ENCODE measurements at places on chromosomes 3 and 15.
A peak's percentile ranks its signal among the peaks of the same experiment; 100 is the strongest.

DNA sequence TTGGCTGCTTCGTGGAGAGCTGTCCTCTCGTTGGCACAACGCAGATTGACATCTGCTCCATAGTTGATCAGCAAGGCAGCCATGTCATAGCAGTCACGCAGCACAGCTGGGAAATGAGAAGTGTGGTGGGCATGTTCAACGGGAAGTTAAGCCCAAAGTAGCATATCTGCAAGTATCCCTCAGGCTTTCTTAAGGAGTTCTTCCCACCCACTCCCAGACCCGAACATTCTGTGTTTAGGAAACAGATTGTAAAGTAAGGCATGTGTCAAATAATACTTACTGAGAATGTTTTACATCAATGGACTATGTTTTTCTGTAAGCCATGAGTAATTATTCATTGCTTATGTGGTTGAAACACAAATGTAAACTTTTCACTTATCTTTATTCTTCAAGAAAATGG lies 9.2 kb downstream of the ASB14 start:
- no peak for DNase-seq

DNA sequence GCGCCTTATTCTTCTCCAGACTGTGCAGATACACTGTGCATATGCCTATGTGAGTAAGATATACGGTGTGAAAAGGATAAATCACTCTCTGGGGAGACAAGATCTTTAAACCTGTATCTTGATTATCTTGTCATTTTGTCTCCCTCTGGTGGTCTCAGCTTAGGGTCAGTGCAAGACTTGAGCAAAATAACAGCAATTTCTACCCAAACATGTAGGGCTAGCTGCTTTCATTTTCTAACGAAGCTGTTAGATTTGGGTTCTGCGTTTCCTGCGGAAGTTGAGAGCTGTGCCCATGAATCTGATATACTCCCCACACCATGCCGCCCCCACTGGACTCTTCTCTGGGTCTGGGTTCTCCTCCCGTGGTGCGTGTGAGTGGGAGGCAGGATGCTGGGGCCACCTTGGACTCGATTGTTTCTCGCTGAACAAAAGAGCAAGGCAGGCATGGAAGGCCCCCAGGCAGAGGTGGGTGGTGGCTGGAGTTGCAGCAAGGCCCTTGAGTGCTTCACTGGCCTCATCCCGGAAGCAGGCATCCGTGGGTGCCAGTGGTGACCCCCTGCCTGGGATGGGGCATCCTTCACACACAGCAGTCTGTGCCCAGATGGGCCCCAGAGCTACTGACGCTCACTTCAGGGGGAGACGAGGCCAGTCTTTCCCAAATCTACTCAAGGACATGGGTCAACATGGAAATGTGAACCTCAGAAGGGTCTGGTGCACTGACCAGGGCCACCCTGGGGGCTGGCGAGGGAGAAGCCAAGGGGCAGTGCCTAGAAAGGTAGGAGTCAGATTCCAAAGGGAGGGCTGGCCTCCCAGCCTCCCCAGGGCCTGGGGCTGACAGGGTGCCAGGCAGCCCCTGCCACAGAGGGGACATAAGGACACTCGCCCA lies 179.6 kb downstream of the NSMCE3 start:
- no peak for DNase-seq

DNA sequence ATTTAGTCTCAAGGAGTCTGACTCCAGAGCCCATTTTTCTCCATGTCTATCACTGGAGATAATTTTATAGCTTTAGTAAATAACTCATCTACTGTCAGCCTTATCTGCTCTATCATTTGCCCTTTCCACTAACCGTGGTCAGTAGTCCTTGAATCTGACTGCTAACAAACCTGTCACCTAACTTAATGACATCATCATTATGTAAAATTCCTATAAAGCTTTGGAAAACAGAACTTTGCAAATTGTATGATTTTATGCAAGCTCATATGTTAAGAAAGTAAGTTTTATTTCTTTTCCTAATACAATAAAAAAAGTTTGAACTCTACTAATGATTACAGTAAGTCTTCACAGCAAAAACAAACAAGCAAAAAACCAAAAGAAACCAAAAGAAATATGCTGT lies 293.9 kb downstream of the CADM2 start:
- DNase-seq, result no peak

DNA sequence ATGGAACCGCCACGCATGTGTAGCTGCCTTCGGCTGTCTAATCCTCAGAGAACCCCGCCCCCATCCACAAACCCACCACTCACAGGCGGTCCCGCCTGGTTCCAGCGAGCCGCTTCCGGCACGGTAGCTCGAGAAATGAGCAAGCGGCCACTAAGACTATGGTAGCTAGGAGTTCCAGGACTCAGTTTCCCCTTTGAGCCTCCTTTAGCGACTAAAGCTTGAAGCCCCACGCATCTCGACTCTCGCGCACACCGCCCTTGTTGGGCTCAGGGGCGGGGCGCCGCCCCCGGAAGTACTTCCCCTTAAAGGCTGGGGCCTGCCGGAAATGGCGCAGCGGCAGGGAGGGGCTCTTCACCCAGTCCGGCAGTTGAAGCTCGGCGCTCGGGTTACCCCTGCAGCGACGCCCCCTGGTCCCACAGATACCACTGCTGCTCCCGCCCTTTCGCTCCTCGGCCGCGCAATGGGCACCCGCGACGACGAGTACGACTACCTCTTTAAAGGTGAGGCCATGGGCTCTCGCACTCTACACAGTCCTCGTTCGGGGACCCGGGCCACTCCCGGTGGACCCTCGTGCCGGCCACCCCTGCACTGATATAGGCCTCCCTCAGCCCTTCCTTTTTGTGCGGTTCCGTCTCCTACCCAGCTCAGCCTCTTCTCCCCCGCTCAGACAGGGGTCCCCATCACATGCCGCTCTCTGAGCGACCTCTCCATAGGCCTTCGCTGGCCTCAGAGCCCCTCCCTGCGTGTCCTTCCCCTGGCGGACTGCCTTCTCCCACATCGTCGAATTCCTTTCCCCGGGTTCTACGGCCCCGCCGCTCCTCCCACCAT lies at the start of gene RAB11A:
Gene RAB11A (plus strand): TSS at position 366 of the 828 bp plus-strand sequence. CDS start 95 bp downstream, at position 461.
- peak; percentile 93 for DNase-seq

DNA sequence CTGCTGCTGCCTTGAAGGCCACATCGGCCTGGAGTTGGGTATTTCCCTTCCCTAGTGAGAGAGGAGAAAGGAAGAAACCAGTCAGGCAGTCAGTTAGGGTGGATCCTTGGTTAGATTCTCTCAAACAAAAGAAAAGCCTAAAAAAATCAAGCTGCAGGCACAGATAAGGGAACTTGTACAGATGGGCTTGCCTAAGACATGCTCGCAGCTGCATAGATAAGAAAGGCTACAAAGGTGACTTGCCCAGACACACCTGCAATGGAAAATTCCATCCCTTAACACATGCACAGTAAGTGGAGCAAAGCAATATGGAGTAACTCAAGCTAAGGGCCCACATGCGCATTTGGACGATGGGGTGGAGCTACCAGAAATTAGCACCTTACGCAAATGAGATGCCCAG lies 199.7 kb upstream of the ARPP21 start:
- no peak for DNase-seq

Measured in AG08396 (cell line).